ENCODE measurements at places on chromosomes 7 and 10.

GRCh38 chr7:132403465-132404110 is 172.7 kb downstream of the PLXNA4 start:
- no peak for DNase-seq

DNA sequence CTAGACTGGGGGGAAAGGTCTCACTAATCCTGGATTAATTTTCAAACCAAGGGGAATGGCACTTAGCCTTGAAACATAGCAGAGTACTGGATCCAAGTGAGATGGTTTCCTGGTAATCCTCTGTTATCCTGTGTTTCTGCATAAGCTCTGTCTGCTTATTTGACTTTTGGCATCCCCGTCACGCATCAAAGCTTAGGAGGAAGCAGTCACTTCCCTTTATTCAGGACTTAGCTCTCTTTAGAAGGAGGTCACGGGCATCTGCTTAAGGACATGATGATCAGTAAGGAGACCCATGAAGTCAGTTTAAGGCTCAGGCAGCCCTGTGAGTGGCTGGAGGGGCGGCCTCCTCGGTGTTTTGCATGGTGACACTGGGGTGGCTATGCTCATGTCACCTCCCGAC is 30.0 kb downstream of the TSPAN15 start:
- DNase-seq: no peak

GRCh38 chr7:35521941-35522340 is 173.0 kb downstream of the HERPUD2 start:
- no peak for DNase-seq

DNA sequence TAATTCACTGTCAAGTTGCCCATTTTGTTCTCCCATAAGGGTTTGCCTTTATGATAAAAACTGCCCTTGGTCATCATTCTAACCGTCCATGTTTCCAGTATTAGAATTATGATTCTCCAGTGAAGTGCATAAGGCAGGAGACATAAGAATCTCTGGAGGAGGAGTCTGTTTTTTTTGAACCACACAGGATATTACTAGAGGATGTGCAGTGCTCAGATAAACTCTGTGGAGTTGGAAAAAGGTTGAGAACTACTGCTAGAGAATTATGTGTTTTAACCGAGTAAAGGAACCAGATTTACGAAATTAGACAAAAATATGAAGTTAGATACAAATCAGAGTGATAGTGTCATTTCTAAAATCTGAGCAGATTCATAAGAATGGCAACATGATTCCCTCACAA is 40.5 kb downstream of the MDFIC start:
- DNase-seq: no peak

DNA sequence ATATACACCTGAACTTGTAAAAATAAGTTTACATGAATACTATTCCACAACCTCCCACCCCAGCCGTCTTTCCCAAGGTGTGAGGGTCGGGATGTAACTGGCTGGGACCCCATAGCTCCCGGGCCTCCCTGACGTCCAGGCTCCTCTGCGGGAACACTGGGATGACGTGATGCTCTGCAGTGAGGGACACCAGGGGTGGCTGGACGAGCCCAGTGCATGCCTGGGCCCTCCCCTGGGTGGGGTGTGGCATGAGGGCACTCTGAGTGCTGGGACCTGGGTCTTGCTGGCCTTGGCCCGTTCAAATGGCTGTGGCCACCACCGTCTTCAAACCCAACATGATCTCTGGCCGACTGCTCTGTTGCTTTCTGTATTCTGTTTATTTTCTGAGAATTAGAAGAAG is 182.4 kb downstream of the DNAJB6 start:
- no peak for DNase-seq

DNA sequence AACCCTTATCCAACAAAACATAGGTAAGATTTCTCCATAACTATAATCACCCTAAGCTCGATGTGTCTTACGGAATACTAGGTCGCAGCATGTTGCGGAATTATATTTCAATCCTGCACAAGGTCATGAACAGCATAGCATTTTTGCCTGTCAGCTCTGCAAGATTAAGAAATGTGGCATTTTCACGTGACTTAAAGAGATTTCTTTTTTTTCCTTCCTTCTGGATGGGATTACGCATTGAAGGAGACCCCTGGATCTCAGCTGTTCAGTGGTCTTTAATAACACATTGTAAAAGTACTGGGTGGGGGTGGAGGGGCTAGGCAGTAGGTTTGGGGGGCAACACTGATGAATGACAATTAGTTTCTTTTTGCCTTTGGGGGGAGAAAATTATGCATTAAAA is 106.7 kb downstream of the CUBN start:
- no peak for DNase-seq

GRCh38 chr7:158534598-158534997 is 53.0 kb downstream of the PTPRN2 start:
- no peak for DNase-seq

DNA sequence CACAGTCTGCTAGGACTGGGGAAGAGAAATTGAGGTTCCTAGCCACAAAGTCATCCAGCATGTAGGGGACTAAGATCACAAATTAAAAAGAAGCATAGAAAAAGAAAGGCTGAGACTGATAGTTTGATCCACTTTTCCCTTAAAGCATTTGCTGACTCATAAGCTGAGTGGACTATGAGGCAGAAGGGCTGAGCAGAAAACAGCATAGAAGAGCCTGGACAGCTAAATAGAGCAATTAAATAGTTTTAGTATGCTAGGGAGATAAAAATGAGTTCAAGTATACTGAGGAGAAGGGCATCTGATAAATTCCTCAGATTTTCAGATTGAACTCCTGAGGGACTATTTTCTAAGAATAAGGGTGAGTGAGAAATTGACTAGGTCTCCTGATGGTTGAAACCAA is 155.9 kb upstream of the EGR2 start:
- DNase-seq: no peak

DNA sequence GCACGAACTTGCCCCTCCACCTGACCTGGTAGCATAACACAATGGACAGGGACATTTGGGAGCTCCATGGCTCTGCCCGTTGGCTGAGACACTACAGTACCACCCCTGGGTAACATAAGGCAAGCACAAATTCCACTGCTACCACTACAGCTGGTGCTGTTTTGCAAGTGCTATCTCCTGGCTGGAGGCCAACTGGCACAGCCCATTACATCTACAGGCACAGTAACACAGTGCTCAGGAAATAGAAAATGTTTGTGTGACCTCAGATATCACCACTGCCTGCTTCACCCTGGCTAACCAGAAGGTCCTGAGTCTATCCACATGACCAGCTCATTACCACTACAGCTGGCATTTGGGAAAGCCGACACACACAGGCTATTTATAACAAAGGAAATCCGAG is 631.1 kb upstream of the MBL2 start:
- no peak for DNase-seq

- no peak for DNase-seq
These were observed 1270.2 kb upstream of the SORCS1 start for GRCh38 chr10:108434559-108435252.

- no peak for DNase-seq
These were observed 84.0 kb downstream of the C1GALT1 start for GRCh38 chr7:7266257-7266881.

DNA sequence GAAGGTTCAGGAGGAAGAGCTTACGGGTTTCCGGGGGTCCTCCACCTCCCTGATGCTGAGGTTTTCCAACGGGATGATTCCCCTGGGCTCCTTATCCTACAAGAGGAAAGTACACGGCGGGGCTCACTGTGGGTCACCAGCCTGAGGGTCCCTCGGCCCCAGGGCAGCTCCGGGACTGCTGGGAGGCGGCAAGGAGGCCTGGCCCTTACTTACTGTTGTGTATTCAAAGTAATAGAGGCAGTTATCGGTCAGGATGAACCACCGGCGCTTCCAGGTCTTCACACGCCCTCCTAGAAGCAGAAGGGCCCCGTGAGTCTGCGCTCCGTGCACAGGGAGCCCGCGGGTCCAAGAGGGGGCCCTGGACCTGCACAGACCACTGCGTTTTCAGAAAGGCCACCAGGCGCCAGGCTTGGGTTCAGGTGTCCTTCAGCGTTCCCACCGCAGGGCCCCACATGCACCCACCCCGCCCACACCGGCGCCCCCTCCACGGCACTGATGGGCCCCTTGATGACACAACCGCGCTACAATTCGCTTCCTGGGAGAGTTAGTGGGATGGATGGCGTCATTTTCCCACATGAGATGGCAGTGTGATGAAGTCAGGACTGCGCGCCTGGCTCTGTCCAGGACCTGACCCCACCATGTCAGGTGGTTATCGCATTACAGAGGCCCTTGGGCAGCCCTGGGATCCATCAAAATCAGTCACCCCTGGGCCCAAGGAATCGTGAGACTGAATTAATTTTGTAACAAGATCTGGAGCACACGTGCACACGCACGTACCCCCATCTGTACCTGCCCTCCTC is 106.7 kb downstream of the CYTH3 start:
- DNase-seq: no peak

DNA sequence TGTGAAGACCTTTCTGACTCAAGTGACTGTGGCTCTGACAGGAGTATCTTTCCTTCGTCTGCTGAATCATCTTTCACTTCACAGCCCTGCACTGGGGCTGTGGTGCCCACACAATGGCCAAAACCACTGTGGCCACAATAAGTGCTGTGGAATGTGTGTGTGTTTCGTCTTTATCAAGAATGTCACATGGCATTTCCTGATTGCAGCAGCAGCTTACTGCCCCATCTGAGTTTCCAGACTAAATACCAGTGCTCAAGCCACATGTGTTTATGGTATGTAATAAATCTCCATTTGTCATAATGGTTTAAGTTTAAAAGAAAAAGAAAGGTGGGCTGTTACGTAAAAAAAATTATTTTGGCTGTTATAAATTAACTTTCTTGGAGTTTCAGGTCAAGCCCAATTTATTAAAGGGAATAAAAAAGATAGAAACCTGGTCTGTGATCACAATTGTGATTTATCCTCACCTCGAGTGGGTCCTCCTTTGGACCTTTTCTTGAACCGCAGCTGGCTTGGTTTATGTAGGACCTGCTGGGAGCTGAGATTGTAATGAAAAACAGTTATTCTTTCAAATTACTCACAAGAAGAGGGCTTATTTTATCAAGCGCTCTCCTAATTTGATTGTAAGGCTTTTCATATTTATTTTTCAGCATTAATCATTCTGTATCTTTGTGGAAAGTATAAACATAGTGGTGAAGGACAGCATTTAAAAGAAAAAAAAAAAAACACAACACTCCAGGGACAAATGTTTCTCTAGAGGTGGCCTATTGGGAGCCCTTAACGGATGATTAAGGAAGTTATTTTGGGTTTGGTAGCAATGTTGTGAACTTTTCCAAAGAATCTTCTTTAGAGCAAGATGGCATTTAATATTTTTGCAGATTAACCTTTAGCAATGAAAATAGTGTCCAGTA is 116.2 kb downstream of the LRMDA start:
- DNase-seq: no peak

GRCh38 chr7:140643416-140643815 is 2.8 kb upstream of the DENND2A start:
- DNase-seq: no peak

DNA sequence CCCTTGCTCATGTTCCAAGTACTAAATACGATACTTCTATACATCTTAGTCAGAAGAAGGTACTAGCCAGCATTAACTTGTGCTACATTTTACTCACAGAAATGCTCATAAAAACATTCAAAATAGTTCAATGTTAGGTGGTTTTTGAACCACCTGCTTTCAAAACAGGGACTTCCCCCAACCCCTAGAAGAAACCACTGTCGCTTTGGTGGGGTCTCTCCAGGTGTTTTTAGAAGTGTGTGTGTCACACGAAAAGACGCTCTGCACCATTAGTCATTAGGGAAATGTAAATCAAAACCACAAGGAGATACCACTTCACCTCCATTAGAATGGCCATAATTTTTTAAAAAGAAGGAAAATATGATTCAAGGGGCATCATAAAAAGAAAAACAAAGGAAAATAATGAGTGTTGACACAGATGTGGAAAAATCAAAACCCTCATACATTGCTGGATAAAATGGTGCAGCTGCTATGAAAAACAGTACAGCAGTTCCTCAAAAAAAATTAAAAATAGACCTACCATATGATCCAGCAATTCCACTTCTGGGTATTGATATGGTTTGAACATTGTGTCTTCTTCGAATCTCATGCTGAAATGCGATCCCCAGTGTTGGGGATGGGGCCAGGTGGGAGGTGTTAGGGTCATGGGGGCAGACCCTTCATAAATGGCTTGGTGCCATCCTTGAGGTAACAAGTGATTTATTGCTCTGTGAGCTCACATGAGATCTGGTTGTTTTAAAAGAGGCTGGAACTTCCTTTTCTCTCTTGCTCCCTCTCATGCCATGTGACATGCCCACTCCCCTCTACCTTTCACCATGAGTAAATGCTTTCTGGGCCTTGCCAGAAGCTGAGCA is 74.2 kb downstream of the MALSU1 start:
- DNase-seq: peak; percentile 24

- no peak for DNase-seq
These were observed 36.2 kb downstream of the FKBP6 start for GRCh38 chr7:73364006-73364728.

DNA sequence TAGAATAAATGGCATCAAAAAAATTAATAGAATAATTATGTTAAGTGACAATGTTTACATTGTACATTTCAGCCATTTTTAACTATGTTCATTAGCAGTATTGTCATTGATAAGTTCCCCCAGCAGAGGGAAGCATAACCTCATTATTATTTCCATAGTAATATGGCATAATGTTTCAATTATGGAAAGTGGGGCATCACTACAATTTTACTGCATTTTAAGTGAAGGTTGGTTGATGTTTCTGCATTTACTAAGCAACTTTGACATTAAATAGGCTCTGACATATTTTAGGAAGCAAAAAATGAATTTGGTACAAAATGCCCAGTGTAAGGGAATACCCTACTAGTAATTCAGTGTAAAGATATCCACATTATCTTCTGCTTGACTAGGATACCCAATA is 218.3 kb downstream of the SEMA3A start:
- DNase-seq: peak; percentile 30

DNA sequence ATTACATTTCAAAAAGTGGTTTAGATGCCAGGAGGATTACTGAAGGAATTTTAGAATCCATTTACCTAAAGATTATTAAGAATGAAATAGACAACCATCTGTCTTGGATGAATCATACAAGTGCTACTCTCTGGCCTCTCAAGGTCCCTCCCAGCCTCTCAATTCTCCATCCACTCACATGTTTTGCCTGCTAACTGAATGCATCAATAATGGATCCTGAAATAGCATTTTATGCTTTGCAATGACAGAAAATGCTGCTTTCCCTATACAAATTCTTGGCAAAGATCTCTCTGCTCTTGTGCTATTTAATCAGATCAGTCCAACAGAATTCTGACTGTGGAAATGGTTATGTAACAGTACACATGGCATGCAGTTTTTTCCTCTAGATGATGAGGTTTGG is 68.1 kb downstream of the HBP1 start:
- no peak for DNase-seq

DNA sequence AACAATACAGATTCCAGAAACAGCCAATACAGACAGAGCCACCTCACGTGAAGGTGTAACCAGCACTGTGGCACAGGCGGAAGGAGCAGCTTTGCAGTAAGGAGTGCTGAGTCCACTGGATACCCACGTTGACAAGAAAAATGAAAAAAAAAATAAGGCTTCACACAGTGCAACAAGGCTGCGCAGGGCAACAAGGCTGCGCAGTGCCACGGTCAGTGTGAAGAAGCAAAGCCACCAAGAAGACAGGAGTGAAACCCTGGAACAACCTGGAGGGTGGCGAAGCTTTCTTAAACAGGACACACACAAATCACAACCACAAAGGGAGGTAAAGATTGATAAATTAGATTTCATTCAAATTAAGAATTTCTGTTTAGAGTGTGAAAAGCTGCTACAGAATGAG is 204.0 kb downstream of the MAD1L1 start:
- no peak for DNase-seq

- no peak for DNase-seq
These were observed 1.1 kb downstream of the EGFR start for GRCh38 chr7:55019691-55020465.
